Neural cell (in vitro differentiated cells): ENCODE measurements at places on chromosomes 12 and 14. TPM values are rescaled to one million over a fixed set of nuclear protein-coding genes. Genes with fewer than 3 reads are reported as not detected.

Gene KERA
- polyA plus RNA-seq = not detected in 2 replicates

Gene FAM161B
- polyA plus RNA-seq = 12.2 and 14.2 TPM in 2 replicates

Gene PCNX1
- 21.7 and 23.7 TPM in 2 replicates for polyA plus RNA-seq

Gene CACNA1C
- polyA plus RNA-seq = 9.7 and 10.0 TPM in 2 replicates

Gene B4GALNT3
- 5.1 and 6.7 TPM in 2 replicates for polyA plus RNA-seq

Gene DNAH10
- 1.6 and 1.9 TPM in 2 replicates for polyA plus RNA-seq

Gene IL31
- polyA plus RNA-seq = not detected in 2 replicates

Gene C1R
- 1.7 and 1.9 TPM in 2 replicates for polyA plus RNA-seq

Gene SLC5A8
- 0.12 TPM in 1 of 2 replicates, not detected in the other for polyA plus RNA-seq

Gene TMTC1
- polyA plus RNA-seq = 7.4 and 10.0 TPM in 2 replicates

Gene CHMP4A
- polyA plus RNA-seq = 55.3 and 67.6 TPM in 2 replicates

Gene MYH6
- not detected in 2 replicates for polyA plus RNA-seq

Gene GPRC5D
- polyA plus RNA-seq = not detected in 2 replicates

Gene EDDM3A
- polyA plus RNA-seq = not detected in 2 replicates
